ENCODE measurements at places on chromosomes 2 and 18. TPM values are rescaled to one million over a fixed set of nuclear protein-coding genes. Genes with fewer than 3 reads are reported as not detected.

- no peak for DNase-seq
These were observed 44.8 kb upstream of the CNGA3 start for GRCh38 chr2:98301469-98301868.

- DNase-seq: no peak
These were observed 999 bp upstream of the IL36B start for GRCh38 chr2:113053666-113054065.

- DNase-seq: no peak
These were observed 36.7 kb upstream of the NEB start for GRCh38 chr2:151770995-151771394.

IGFBP5 gene
- 60.9 TPM for total RNA-seq

LIPG gene
- 10.0 TPM for total RNA-seq

SERPINB10 gene
- total RNA-seq: not detected

GRCh38 chr18:8040021-8040420 is 472.9 kb downstream of the PTPRM start:
- DNase-seq: no peak

- no peak for DNase-seq
These were observed 52.9 kb downstream of the PKDCC start for GRCh38 chr2:42100683-42101205.
